Sigmoid colon (tissue), 7 donors: ENCODE measurements at places on chromosomes 2 and 18. TPM values are rescaled to one million over a fixed set of nuclear protein-coding genes. Genes with fewer than 3 reads are reported as not detected.

ANKMY1 gene
- total RNA-seq = 14.0 TPM

MEP1B gene
- not detected for total RNA-seq

SCYGR4 gene
- not detected for total RNA-seq

ANO7 gene
- not detected for total RNA-seq

ADD2 gene
- 3.6 TPM for total RNA-seq

IGFBP2 gene
- 30.7 TPM for total RNA-seq

DNA sequence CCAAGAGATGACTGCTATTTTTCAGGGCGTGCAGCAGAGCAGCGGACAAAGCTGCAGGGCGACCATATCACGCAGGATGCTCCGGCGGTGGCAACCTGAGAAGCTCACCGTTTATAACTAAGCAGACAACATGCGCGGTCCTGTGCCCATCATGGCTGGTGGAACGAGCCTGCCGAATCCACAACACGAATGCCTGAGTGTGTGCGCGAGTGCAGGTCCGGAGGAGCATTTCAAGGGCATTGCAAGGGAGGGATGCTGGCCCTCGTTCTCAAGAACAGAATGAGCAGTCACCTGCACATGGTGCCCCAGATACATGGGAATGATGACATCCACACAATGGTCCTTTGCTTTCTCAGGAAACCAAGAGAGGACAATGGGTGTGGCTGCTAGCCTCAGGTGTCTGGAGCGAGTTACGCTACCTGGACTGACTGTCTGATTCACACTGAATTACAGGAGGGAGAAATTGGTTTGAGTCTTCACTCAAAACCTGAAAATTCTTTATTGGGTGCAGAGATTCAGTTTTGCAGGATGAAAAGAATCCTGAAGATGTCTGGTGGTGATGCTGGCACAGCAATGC is 39.8 kb downstream of the TBC1D8 start:
- no peaks in the 10 kb centered on the region for H3K4me1 ChIP-seq
- DNase-seq = no peak
- H3K36me3 ChIP-seq = no peaks in the 10 kb centered on the region
- no peaks in the 10 kb centered on the region for H3K27me3 ChIP-seq
- H3K27ac ChIP-seq = no peak overlapping the region

DNA sequence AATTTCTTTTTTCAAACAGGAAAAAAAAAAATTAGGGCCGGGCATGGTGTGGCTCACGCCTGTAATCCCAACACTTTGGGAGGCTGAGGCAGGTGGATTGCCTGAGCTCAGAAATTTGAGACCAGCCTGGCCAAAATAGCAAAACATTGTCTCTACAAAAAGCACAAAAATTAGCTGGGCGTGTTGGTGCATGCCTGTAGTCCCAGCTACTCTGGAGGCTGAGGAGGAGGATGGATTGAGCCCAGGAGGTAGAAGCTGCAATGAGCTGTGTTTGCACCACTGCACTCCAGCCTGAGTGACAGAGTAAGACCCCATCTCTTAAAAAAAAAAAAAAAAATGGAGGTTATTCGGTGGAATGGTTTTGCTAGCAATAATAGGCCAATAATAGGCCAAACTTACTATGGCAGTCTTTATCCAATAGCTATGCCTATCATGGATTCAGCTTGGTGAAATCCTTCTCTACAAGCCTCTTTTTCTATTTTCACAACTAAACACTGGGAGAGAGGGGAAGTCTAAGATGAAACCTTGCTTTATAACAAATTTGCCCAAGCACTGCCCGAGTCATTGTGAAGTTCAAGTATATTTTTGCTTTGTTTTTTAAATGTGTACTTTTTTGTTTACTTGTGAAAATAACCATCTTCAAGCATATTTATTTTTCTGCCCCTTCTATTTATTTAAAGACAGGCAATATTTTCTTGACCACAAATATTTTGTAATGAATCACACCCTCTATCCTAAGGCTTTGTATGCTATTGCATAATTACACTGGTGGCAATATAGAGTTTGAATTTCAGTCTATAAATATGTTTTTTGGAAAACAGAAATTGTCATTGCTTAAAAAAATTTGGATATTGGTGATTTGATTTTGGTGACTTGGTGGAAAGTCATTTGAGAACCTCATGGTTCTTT is 20.0 kb upstream of the KYNU start:
- H3K4me1 ChIP-seq = no peaks in the 10 kb centered on the region
- H3K36me3 ChIP-seq = no peaks in the 10 kb centered on the region
- H3K4me3 ChIP-seq = no peak overlapping the region

DNA sequence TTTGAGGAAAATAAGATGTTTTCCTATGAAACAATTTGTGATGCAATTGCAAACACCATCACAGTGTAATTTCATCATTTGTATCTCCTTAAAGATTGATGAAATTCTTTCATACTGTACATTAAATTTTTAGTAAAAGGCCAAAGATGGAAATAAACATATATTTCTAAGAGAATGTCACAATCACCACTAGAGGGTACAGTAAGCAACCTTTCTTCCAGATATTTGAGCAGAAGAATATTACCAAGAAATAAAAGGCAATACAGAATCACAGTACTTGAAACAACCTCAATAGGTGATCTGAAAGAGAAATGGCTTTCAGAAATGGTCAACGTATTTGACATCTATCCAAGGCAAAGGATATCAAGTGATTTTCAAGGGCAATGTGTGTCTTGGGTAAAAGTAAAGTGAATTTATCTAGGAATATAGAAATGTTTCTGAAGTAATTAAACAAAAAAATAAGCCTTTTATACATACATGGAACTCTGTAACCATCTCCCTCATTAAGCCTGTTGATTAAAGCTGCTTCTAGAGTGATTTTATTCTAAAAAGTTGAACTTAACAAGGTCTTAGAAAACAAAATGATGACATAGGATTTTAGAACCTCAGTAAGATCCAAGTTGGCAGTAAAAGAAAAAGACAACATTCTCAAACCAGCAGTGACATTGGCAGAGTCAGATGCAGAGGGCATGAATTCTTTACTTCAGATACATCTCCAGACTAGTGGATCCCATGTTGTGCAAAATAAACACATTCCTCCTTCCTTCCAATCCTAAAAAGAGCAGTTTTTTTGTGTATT is 90.3 kb upstream of the SESTD1 start:
- no peaks in the 10 kb centered on the region for H3K36me3 ChIP-seq
- no peak for DNase-seq
- H3K27me3 ChIP-seq = no peaks in the 10 kb centered on the region
- peaks cover 6% of the 10 kb centered on the region for H3K4me1 ChIP-seq
- H3K4me3 ChIP-seq = no peak overlapping the region

DNA sequence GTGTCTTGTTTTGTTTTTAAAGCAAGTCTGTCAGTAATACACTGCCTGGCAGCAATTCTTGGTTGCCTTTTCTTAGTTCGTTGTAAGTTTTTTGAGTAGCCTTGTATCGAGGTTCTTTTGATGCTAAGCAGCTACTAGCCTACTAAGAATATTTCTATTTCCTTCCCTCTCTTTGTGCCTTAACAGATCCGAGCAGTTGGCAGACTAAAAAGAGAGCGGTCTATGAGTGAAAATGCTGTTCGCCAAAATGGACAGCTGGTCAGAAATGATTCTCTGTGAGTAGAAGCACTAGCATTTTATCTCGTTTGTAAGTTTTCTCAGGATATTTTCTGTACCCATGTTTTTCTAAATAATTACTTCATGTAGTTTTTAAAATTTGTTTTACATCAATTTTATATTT is 15.1 kb downstream of the MFF start:
- DNase-seq = no peak
- no peaks in the 10 kb centered on the region for H3K27me3 ChIP-seq
- H3K36me3 ChIP-seq = no peaks in the 10 kb centered on the region

- H3K27me3 ChIP-seq = no peaks in the 10 kb centered on the region
- no peak overlapping the region for H3K4me3 ChIP-seq
- H3K36me3 ChIP-seq = no peaks in the 10 kb centered on the region
- DNase-seq = no peak
Observed at GRCh38 chr2:75480971-75481836, 79.5 kb downstream of the EVA1A start.

GRCh38 chr2:80499095-80499494 is 194.5 kb upstream of the LRRTM1 start:
- H3K36me3 ChIP-seq = no peaks in the 10 kb centered on the region
- DNase-seq = no peak
- H3K4me1 ChIP-seq = peaks cover 22% of the 10 kb centered on the region

GRCh38 chr2:85560812-85561279 is 447 bp downstream of the GGCX start:
- peak overlapping the region; percentile 79 for H3K4me3 ChIP-seq
- no peak for DNase-seq
- no peaks in the 10 kb centered on the region for H3K27me3 ChIP-seq
- peaks cover 20% of the 10 kb centered on the region for H3K4me1 ChIP-seq

GRCh38 chr2:240429341-240429871 is 6.1 kb upstream of the GPC1 start:
- H3K27ac ChIP-seq = no peak overlapping the region
- no peaks in the 10 kb centered on the region for H3K4me1 ChIP-seq
- no peak overlapping the region for H3K4me3 ChIP-seq
- no peaks in the 10 kb centered on the region for H3K27me3 ChIP-seq
- H3K36me3 ChIP-seq = no peaks in the 10 kb centered on the region

GRCh38 chr2:8986327-8986976 is 17.0 kb downstream of the MBOAT2 start:
- H3K27ac ChIP-seq = no peak overlapping the region
- no peak overlapping the region for H3K4me3 ChIP-seq
- H3K36me3 ChIP-seq = no peaks in the 10 kb centered on the region
- no peaks in the 10 kb centered on the region for H3K27me3 ChIP-seq
- no peaks in the 10 kb centered on the region for H3K4me1 ChIP-seq

GRCh38 chr18:50751490-50751889 is 68.3 kb downstream of the MRO start:
- no peak for DNase-seq
- H3K27me3 ChIP-seq = no peaks in the 10 kb centered on the region
- H3K4me1 ChIP-seq = no peaks in the 10 kb centered on the region
- H3K4me3 ChIP-seq = no peak overlapping the region
- H3K27ac ChIP-seq = no peak overlapping the region

- H3K4me1 ChIP-seq = peaks cover 26% of the 10 kb centered on the region
- peak; percentile 100 for DNase-seq
Observed at GRCh38 chr2:64751286-64752260, 97.9 kb upstream of the SERTAD2 start.

GRCh38 chr18:24725644-24726415 is 265.4 kb downstream of the HRH4 start:
- no peaks in the 10 kb centered on the region for H3K36me3 ChIP-seq
- no peak overlapping the region for H3K27ac ChIP-seq
- no peaks in the 10 kb centered on the region for H3K27me3 ChIP-seq
- H3K4me1 ChIP-seq = no peaks in the 10 kb centered on the region

DNA sequence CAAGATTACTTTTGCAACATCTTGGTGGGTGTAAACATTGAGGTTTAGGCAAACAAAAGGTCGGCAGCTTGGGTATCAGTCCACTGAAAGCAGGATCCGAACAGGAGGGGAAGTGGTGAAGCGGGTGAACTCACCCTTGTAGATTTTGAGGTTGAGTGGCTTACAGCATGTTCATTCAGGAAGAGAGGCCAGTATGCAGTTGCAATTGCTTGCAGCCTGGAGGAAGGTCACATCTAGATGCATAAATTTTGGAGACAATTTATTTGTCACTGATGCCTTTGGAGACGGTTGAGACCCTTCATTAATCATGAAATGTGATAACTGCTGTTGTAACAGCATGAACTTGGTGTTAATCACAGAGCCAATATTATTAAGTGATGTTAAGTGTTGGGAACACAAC is 131.1 kb downstream of the LTBP1 start:
- no peaks in the 10 kb centered on the region for H3K27me3 ChIP-seq
- peaks cover 3% of the 10 kb centered on the region for H3K4me1 ChIP-seq
- no peak overlapping the region for H3K4me3 ChIP-seq
- no peak for DNase-seq
- H3K27ac ChIP-seq = no peak overlapping the region
- H3K36me3 ChIP-seq = no peaks in the 10 kb centered on the region

DNA sequence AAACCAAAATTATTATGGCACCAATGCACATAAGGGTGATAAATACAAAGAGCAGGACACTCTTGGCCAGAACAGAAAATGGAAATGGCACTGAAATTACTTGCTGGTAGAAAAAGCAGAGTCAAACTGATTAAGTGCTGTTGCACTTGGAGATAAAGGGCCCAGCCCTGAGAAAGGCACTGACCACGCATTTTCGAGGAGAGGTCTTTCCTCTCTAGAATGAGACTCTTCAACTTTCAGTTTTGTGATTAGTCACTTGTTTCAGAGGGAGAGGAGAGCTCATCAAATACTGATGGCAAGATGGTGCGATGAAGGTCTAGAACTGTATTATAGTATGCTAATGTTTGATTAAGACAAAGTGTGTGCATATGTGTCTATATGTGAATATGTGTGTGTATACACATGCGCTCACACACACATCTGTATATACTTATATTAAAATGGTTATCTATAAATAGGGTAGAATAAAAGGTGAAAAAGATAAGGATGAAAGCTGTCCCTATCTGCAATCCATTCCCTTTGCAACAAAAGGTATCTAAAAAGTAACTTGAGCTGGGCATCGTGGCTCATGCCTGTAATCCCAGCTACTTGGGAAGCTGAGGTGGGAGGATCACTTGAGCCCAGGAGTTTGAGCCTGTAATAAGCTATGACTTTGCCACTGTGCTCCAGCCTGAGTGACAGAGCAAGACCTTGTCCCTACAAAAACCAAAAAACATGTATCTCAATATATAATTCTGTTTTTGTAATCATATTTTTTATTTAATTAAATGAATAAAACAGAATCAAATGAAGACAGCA is 48.8 kb upstream of the ZDBF2 start:
- no peak for DNase-seq
- H3K27ac ChIP-seq = no peak overlapping the region
- no peaks in the 10 kb centered on the region for H3K36me3 ChIP-seq
- no peaks in the 10 kb centered on the region for H3K27me3 ChIP-seq
- no peak overlapping the region for H3K4me3 ChIP-seq
- H3K4me1 ChIP-seq = no peaks in the 10 kb centered on the region

DNA sequence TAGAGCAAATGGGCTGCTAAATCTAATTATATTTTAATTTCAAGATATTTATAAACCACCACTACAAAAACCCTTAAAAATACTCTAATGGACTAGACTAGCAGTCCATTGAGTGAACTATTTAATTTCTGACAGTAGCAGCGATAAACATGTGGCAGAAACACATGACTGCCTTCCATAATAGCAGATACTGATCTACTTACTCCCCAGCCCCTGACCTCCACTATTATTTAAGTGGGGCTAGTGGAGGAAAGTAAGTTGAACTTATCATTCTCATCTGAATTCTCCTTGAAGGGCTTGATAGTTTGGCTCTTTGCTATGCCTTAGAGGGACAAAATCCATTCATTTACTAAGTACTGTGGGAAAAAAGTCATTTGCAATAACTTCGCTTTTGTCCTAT is 90.8 kb downstream of the TTN start:
- H3K4me1 ChIP-seq = no peaks in the 10 kb centered on the region
- no peak for DNase-seq
- H3K27me3 ChIP-seq = no peaks in the 10 kb centered on the region

- H3K4me1 ChIP-seq = no peaks in the 10 kb centered on the region
- no peak overlapping the region for H3K27ac ChIP-seq
- H3K27me3 ChIP-seq = no peaks in the 10 kb centered on the region
Observed at GRCh38 chr2:127753374-127753773, 52.1 kb downstream of the SFT2D3 start.

DNA sequence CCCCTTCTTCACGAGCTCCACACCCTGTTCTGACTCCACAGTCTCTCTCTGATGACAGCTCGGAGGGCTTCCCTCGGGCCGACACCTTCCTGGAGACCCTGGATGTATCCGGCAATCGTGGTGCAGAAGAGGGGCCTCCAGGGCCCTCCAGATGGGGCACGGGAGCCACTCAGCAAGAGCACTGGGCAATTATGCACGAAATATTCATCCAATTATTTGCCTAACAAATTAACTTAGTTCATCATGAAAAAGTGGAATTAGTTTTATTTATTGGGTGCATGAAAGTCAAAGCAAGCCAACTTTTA is 277.3 kb upstream of the HDAC4 start:
- no peak overlapping the region for H3K4me3 ChIP-seq
- no peak for DNase-seq
- no peak overlapping the region for H3K27ac ChIP-seq
- no peaks in the 10 kb centered on the region for H3K36me3 ChIP-seq
